ENCODE measurements at places on chromosomes 4 and X. TPM values are rescaled to one million over a fixed set of nuclear protein-coding genes. Genes with fewer than 3 reads are reported as not detected.
A peak's percentile ranks its signal among the peaks of the same experiment; 100 is the strongest.

Gene ARX
- 0.53 TPM for total RNA-seq

Gene EVC
- total RNA-seq: 24.3 TPM

Gene GPR119
- total RNA-seq: not detected

- no peak for DNase-seq
These were observed 92.2 kb upstream of the SPRY1 start for GRCh38 chr4:123304151-123304964.

- DNase-seq: no peak
These were observed 28.6 kb downstream of the MAGEB1 start for GRCh38 chrX:30275498-30275897.

DNA sequence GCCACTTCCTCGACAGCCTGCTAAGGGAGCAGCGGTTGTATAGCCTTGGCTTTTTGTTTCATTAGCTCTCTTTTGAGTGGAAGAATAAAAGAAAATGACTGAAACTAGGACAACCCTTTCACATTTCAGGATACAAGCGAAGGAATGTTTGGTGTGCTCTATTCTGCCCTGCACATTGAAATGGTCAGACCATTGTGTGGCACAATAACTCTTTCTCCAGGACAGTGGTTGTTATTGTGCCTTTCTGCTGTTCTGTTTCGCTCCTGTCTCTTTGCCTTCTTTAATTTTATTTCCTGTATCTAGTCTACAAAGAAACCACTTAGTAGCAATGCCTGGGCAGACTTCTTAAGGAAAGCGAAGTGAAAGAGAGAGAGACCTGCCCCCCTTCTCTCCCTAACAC is 473.7 kb downstream of the GBA3 start:
- DNase-seq: no peak

- no peak for DNase-seq
These were observed 28.3 kb upstream of the AP1S2 start for GRCh38 chrX:15882704-15883539.

- DNase-seq: peak; percentile 75
These were observed 46.1 kb downstream of the HTRA3 start for GRCh38 chr4:8315435-8316250.

DNA sequence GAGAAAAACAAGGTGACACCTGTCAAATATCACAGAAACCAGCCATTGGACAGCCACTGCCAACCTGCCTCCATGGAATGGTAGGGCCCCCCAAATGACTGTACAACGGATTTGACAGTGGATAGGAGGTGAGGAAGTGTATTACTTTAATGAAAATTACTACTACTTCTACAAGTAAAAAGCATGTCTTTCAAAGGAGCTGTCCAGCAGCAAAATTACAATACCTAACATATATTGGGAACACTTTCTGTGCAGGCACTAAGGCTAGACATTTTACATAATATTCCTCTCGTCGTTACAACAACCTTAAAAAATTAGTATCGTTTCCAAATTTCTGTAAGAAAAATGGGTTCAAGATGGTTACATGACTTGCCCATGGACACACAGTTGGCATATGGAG is 14.9 kb downstream of the PPP3CA start:
- no peak for DNase-seq

Gene NOX1
- total RNA-seq: not detected

GRCh38 chr4:87109121-87109520 is 111.3 kb downstream of the KLHL8 start:
- DNase-seq: no peak

DNA sequence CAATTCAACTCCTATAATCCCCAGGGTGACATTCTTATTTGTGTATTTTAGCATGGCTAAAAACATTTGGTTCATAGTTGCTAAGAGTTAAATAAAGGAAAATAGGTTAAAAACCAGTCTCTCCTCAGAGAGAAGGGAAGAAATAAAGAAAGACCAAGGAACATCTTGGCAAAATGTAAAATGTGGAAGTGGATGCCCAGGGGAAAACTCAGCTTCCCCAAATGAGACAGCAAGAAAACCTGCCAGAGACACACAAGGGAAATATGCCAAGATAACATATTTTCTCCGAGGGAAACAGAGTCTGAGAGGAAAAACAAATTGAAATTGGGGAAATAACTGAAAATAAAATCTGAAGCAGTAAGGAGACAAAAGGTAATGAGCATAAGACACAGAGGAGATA is 1569.3 kb downstream of the PCDH18 start:
- no peak for DNase-seq

DNA sequence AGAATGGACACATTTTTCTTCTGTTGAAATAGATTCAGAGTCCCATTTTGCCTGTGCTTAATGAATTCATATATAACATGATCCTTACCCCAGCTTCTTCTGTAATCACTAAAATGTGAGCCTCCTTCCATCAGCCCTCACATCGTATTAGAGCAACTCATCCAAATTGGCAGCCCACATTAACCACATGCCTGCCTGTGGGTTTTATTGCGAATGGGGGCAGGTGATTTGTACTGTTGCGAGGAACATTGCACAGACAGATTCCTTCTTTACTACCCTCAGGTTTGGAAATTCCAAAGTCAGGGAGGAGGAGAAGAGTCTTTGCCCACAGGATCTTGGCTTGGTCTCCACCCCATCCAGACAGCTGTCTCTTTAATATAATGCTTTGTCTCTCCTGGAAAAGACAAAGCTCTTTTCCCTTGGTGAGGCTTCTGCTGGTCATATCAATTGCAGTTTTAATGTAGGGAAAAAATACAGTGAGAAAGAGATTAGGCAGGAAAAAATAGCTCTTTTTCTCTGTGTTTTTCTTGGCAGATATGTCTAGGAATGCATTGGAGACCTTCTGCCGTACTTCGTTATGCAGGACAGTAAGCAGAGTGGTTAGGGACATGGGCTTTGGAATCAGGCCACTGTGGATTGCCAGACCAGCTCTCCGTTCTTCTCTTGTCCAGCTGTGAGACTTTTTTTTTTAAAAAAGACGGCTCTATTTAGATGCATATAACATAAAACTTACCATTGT is 371.2 kb downstream of the AFF2 start:
- no peak for DNase-seq

GRCh38 chr4:38612646-38613414 is 51.2 kb upstream of the KLF3 start:
- no peak for DNase-seq

DNA sequence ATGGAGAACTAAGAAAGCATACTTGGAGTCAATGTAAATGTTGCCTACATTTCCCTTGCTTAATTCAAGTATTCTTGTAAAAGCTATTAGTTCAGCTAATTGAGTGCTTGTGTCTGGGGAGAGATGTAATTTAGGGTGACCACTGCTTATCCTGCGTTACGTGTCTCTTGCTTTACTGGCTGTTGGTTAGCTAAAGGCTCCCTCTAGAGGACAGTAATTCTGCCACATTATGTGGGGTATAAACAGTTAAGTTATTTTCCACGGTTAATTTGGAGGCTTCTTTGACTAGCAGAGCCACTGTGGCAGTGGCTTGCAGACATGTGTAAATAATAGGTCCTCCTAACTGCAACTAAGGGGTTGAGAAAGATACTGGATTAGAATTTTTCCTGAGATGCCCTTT is 25.3 kb upstream of the NAF1 start:
- no peak for DNase-seq

GRCh38 chr4:167688660-167689142 is 403.6 kb upstream of the ANXA10 start:
- no peak for DNase-seq

Gene RAI2
- total RNA-seq: 26.5 TPM

Gene GAGE1
- total RNA-seq: not detected

Gene NXF2
- total RNA-seq: 0.35 TPM

GRCh38 chr4:148431401-148431800 is 10.8 kb downstream of the NR3C2 start:
- DNase-seq: no peak

DNA sequence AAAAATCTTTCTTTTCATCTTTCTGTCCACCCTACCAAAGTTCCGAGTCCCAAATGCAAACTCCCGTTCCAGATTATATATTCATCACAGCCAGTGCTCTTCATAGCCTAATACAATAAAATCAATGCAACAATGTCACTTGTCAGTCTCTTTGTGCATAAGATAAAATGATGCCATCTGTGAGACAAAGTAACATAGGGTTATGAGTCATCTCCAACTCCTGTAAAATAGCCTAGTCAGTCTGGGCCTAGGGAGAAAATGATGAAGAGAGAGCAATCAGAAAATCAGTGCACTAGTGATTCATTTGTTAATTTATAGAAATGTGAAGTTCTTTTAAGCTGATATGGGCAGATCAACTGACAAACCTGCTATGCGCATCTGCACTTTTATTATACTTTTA is 689.1 kb upstream of the DIAPH2 start:
- DNase-seq: no peak

Gene AKAP4
- not detected for total RNA-seq

Gene TKTL2
- 0.18 TPM for total RNA-seq

Gene GPR173
- 0.56 TPM for total RNA-seq

Gene HSFX3
- not detected for total RNA-seq

Gene RBM47
- 108 TPM for total RNA-seq

DNA sequence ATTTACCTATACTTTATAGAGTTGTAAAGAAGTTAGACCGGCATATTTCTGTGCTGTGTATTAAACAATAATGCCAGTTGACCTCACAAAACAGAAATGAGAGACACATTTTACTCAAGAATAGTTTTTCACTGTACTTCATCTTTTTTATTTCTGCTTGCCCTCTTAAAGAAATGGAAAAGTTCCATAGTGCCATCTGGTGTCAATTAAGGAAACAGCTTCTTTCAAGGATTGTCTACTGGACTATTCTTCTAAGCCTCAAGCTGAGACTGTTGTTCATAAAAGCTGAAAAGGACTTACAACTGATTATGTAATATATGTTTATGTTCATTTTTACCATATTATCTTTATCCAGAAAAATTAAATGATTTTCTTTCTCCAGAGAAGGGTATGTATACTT is 1523.7 kb downstream of the ARAP2 start:
- no peak for DNase-seq

- DNase-seq: no peak
These were observed 195.7 kb downstream of the GPAT3 start for GRCh38 chr4:83731609-83732008.

GRCh38 chr4:2961421-2961810 is 1.8 kb downstream of the NOP14 start:
- DNase-seq: no peak

GRCh38 chrX:47613082-47613481 is 6.6 kb downstream of the SYN1 start:
- no peak for DNase-seq

Gene SLC9B1
- total RNA-seq: 0.74 TPM

Gene RTL3
- not detected for total RNA-seq

DNA sequence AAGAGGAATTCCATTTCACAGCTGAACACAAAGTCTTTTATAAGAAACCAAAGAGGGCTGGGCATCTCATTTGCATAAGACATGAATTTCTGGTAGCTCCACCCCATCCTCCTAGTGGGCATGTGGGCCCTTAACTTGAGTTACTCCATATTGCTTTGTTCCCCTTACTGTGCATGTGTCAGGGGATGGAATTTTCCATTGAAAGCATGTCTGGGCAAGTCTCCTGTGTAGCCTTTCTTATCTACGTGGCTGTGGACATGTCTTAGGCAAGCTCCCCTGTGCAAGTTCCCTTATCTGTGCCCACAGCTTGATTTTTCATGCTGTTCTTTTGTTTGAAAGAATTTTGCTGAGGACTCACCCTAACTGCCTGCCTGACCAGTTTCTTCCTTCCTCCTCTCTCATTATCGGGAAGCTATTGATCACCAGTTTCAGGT is 123.5 kb upstream of the JADE1 start:
- no peak for DNase-seq

DNA sequence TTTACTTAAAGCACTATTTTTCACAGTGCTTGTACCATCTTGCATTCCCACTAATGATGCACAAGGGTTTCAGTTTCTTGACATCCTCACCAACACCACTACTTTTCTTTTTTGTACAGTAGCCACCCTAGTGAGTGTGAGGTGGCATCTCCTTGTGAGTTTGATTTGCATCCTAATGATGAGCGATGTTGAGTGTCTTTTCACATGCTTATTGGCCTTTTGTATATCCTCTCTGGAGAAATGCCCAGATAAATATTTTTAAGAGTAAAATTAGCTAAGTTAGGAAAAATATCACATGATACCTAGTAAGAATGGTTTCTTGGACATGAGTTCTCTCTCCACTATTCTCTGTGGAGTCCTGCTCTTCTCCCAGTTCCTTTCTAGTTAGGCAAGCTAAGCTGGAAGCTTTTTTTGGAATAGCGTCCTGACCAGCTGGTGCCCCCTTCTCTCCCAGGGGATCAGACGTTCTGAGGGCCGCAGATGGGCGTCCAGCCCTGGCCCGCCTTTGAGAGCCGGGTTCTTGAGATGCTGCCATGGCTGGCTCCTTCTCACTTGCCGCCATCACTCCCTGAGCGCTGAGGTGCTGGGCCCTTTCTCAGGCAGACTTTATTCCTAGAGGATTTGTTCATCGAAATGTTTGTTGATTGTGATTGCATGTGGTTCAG is 132.1 kb downstream of the ARHGAP10 start:
- no peak for DNase-seq

Gene MAGEB1
- total RNA-seq: not detected

Gene PTTG2
- total RNA-seq: 1.2 TPM

Gene TRMT2B
- 19.4 TPM for total RNA-seq

- no peak for DNase-seq
These were observed 57.0 kb upstream of the PGM2 start for GRCh38 chr4:37769391-37769989.

DNA sequence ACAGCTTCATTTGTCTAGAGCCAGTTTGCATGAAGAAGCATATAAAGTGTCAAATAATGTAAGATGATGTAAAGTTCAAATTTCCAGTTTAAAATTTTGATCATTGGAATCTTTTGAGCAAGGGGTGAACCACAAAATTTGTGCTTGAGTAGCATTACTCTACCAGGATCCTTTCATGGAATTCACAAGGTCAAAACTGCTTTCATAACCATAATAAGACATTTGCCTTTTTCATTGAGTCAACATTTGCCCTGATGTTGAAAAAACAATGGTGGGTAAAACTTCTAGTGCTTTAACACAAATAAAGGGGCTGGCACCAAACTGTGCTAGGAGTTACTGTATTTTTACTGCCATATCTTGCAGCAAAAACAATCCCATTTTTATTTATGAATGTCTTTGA is 142.2 kb downstream of the GLRA3 start:
- DNase-seq: no peak

GRCh38 chrX:123340696-123341095 is 156.6 kb downstream of the GRIA3 start:
- no peak for DNase-seq

- no peak for DNase-seq
These were observed 137.6 kb downstream of the EGF start for GRCh38 chr4:110049951-110050925.

- no peak for DNase-seq
These were observed 68.5 kb downstream of the NPNT start for GRCh38 chr4:105963461-105964400.

DNA sequence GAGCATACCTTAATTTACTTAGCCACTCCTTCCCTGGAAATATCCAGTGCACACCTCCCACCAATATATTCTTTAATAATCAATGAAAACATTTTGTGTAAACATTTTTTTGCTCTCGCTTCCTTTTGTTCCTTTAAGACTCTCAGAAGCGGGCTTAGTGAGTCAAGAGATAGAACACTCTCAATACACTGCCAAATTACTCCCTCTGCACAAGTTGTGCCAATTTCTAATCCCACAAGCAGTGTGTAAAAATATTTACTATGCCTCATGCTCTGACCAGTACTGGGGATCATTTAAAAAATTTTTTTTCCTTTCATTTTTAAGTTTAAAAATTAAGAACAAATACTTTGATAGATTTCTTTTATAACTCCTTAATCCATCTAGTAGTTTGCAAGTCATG is 5.1 kb downstream of the MORF4L2 start:
- DNase-seq: no peak

Gene AKAP14
- total RNA-seq: 4.8 TPM
